ENCODE measurements at places on chromosomes 4 and X. TPM values are rescaled to one million over a fixed set of nuclear protein-coding genes. Genes with fewer than 3 reads are reported as not detected.

- no peak for DNase-seq
These were observed 48.4 kb upstream of the RPS6KA3 start for GRCh38 chrX:20315140-20315539.

DNA sequence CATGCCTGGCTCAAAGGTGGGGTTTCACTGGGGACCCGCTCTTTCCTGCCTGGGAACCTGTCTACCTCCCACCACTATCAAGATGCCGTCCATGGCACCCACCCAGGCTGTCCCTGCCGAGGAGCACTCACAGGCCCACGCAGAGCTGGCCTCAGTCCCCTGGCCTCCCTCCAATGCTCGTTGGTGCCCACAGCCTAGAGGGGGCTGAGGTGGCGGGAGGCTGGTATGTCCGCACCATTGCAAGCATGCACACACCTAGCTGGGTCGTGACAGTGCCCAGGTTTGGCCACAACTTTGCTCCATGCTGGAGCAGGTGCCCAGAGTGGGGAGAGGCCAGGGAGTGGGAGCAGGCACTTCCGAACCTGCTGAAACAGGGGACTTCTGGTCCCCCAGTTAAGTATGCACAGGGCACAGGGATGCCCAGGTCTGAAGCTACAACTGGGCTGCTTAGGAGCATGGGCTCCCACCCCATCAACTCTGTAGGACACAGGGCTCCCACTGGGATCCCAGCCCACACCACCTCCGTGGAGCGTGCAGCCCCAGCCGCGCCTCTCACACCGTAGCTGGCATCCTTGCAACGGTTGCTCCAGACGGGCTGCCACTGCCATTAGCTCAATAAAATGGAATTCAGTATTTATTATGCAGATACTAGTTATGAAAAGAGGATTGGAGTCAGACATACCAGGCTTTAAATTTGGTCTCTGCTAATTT lies 1376.1 kb upstream of the TENM3 start:
- no peak for DNase-seq

GRCh38 chr4:17613761-17614415 lies 553 bp upstream of the MED28 start:
- peak; percentile 16 for DNase-seq

GRCh38 chr4:76897536-76898384 lies at the start of gene SOWAHB:
Gene SOWAHB (minus strand): TSS chr4:76898144. CDS start chr4:76897849, 295 bp downstream.
- peak; percentile 23 for DNase-seq

- peak; percentile 34 for DNase-seq
These were observed 1.3 kb upstream of the NYX start for GRCh38 chrX:41445781-41446358.

DNA sequence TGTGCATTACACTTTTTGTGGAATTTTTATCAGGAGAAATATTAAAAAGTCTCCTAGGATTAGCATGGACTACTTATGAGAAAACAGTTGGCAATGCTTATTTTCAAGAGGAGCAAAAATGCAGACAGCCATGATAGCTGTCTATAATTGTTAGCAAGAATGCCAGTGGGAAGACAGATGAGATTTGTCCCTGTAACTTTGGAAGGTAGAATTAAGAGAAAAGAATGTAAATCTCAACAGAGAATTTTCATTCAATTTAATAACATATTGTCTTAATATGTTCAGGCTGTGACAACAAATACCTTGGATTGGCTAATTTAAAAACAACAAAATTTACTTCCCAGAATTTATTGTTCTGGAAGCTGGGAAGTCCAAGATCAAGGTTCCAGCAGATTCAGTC lies 349.2 kb downstream of the IQCM start:
- no peak for DNase-seq

DNA sequence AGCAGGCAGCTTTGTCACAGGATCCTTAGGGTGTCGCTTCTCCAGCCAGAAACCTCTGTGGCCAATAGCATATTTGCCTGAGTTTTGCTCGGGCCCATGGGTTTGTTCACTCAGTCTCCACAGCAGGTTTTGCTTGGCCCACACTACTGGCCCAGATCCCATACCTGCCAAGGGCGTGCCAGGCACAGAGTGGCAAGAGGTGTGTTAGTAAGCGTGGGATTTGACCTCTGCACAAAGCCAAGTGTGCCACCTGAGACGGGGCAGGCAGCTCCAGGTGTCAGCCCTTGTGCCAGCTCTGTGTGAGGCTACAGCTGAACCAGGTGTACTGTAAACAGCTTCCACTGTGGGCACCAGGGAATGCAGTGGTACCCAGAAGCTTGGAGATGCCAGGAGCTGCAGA lies 2003.0 kb downstream of the C4orf33 start:
- DNase-seq = no peak

Gene AFF2
- 0.77 TPM for total RNA-seq

Gene MSANTD1
- 0.40 TPM for total RNA-seq

Gene SORBS2
- total RNA-seq = 830 TPM
